ENCODE measurements at places on chromosomes 3 and 15.

DNA sequence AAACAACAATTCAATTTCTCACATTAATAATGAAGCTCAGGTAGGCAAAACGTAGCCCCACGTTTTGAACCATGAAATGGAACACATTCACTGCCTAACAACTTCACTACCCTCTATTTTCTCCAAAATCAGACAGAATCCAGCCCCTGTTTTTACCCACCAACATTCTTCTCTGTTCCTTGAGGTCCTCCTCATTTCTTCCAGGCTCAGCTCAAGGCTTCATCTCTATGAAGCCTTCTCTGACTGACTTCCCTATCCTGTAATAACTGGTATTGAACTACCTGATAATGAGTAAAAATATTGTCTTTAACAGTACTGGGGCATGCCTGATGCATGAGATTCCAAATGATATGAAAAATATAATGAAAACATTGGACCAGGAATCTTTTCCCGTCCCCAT, 2.2 kb downstream of the TFRC start:
- DNase-seq, result no peak

GRCh38 chr15:60898896-60899295, 330.2 kb downstream of the RORA start:
- peak; percentile 26 for DNase-seq

GRCh38 chr3:30539772-30540171, 66.6 kb upstream of the TGFBR2 start:
- DNase-seq, result no peak

DNA sequence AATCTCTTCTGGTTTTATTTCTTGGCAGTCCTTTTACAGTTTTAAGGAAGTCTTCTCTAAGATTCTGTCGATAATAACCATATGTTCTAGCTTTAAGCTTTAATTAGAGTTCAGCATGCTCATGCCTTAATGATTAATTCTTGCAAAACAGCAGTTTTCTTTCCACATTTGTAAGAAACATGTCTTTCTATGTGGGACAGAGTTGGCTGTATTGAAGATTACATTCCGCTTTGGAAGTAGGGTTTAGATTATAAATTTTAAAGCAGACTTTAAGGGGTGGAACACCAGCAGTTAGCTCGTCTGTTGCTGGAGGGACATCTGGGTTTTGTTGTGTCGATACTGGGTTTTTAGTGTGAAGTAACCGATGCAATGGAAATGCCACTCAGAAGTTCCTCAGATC, 35.3 kb downstream of the SQOR start:
- no peak for DNase-seq

GRCh38 chr3:29004885-29005599, 275.8 kb upstream of the RBMS3 start:
- no peak for DNase-seq

GRCh38 chr15:39213385-39213840, 367.5 kb upstream of the THBS1 start:
- DNase-seq, result no peak
